RPMI8226 (cell line): ENCODE measurements at places on chromosomes 3 and 15.

DNA sequence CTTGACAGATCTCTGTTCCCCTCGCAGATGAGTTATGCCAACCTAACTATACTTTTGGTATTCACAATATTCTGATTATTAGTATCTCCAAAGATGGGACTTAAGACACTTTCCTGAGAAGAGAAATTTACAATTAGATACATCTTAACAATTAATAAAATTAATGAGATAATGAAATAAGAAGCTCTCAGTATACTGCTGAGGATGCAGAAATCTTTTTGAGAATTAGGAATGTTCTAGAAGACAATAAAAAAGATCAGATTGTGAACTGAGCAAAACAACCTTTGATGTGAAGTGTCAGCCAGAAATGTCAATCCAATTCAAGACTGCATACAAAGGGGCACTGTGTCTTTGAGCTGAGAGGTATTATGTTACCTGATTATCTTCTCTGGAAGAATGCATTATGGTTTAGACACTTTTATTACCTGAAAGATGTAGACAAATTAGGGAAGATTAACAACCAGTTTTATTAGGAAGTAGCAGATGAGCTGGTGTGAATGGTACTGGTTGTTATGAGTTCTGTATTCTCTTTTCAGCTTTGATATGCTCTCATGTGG lies 262.9 kb downstream of the TIGIT start:
- DNase-seq: no peak

GRCh38 chr15:61172325-61172724 lies 56.8 kb downstream of the RORA start:
- no peak for DNase-seq

DNA sequence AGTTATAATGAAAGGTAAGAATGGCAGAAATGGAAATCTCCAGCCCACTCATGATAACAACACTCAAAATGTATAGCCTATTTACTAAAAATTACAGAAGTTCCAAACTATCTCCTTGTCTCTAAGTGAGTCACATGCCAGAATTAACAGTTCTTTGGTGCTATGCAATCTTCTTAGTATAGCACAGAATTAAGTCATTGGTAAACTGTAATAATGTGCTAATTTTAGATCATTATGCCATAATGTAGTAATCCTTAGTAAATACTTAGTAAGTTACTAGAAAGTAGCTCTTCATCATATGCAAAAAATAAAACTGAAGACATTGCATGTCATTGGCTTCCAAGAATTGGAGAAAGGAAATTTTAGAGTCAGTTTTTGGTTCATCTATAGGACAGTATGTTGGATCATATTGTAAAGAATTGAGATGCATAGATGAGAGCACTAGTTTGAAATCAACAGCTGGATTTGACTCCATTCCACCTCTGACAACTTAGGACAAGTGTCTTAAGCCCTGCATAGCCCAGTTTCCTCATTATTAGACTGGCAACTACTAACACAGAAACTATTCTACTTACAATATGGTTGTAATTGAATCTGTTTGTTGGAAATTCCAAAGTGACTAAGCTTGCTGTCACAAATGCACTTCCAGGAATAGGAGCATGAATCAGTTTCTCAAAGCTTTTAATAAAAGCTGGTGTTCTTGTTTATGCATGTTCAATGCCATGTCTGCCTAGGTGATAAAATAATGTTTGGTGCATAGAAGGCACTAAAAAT lies 40.1 kb upstream of the CD47 start:
- no peak for DNase-seq

DNA sequence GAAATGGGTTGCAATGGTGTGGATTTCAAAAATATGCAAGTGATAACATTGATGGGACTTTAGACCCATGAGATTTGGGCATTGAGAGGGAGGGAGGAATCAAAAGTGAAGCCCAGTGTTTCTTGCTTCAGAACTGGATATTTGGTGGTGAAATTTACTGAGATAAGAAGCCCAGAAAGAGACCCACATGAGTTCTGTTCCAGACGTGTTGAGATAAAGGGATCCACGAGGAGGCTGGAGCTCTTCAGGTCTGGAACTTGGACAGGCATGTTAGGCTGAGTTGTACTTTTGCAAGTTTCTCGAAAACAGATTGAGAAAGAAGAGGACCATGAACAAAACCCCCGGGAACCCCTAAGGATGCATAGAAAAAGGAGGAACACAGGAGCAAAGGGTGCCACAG lies 290.2 kb downstream of the MEX3B start:
- DNase-seq: no peak

GRCh38 chr3:54882129-54882833 lies 45.6 kb downstream of the LRTM1 start:
- no peak for DNase-seq

DNA sequence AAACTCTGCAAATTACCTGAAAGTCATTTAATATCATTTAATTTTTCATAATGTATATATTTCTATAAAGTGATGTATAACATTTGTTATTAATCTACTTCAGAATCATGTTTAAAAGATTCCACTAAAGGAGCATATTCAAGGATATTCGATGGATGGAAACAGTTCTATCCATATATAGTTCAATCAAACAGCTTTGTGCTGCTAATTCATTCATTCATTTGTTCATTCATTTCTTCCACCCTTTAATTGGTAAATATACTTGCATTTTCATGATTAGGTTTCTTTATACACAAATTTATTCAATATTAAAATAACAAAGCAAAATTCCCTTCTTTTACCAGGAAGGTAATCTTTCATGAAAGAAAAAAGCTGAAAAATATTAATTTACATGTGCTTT lies 64.7 kb downstream of the RNF13 start:
- DNase-seq: no peak

GRCh38 chr15:58292751-58293175 lies 139.0 kb upstream of the LIPC start:
- peak; percentile 62 for DNase-seq

DNA sequence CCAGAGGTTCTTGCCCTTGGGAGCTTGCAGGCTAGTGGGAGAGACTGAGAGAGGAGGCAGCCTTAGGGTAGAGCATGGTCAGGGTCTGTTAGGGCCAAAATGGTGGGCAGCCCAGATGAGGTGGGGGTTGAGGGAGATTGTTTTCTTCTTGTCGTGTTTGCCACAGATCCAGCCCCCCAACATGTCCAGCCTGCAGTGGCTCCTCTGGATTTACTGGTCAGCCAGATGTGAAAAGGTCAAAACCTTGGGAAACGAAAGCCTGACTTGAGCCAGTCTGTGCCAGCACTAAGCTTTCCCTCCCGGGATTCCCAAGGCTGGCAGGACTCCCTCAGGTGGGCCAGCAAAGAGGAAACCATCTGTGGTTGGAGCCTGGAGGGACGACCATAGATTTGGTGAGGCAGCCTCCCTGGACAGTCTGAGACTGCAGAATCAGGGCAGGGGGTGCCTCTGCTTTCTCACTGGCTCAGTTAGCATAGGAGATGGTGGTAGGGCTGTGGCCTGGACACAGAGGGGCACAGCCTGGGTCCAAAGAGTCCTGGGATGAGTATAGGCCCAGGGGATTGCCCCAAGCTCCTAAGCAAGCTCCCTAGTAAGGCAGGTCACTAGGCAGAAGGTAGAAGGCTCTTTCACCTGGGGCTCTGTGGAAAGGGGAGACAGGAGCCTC lies 51.2 kb upstream of the PRR23C start:
- no peak for DNase-seq
